Chondrocyte (in vitro differentiated cells): ENCODE measurements at places on chromosomes 7 and 10.
A peak's percentile ranks its signal among the peaks of the same experiment; 100 is the strongest.

DNA sequence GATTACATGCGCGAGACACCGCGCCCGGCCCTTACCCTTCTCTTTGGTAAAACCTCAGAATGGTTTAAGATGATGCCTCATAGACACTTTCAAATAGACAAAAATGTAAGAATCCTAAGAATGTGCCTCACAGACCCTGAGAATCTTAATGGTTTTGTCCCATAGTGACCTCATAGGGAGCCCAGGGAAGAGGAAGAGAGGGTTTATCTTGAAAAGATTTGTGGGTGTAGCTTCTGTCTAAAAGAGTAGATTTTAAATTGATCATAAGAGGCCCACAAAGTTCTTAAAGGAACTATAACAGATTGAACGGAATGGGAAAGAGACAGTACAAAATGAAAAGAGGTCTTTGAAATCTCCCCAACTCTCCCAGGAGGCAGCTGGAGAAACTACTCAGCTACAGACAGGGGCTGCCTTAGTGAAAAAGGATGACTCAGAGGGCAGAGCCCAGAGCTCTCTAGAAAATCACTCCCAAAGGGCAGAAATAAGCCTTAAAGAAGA, 220.6 kb downstream of the ADRA2A start:
- peaks cover 2% of the 10 kb centered on the region for H3K27me3 ChIP-seq
- H3K36me3 ChIP-seq: no peaks in the 10 kb centered on the region
- H3K27ac ChIP-seq: peak overlapping the region; percentile 30
- DNase-seq: no peak

DNA sequence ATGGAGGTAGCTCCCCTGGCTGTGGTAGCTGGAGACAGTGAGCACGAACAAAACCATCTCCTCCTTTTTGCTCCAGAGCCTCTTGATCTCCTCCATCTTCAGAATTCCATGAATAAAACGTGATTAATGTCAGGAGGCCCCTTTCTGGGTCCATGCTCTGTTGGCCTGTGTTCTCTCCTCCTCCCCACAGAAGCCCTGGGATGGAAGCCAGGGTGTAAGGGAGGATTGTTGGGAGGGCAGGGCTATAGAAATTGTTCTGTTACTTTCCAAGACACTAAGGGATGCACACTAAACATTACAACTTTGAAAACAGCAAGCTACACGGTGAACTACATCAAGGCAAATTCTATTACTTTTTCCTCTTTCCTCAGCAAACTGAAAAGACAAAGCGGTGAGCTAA, 96.3 kb downstream of the RNF216 start:
- H3K27ac ChIP-seq: peak overlapping the region; percentile 5
- peaks cover 8% of the 10 kb centered on the region for H3K36me3 ChIP-seq
- no peaks in the 10 kb centered on the region for H3K27me3 ChIP-seq
- no peak overlapping the region for H3K4me3 ChIP-seq
- H3K4me1 ChIP-seq: peaks cover 42% of the 10 kb centered on the region

- H3K36me3 ChIP-seq: peaks cover 2% of the 10 kb centered on the region
- H3K27me3 ChIP-seq: no peaks in the 10 kb centered on the region
- no peak for DNase-seq
- peaks cover 15% of the 10 kb centered on the region for H3K4me1 ChIP-seq
Observed at GRCh38 chr10:97633921-97634320, 621 bp upstream of the MORN4 start.

GRCh38 chr10:71078454-71079145, 133.8 kb upstream of the UNC5B start:
- H3K4me1 ChIP-seq: no peaks in the 10 kb centered on the region
- no peak overlapping the region for H3K27ac ChIP-seq
- peaks cover 31% of the 10 kb centered on the region for H3K27me3 ChIP-seq
- no peak for DNase-seq

DNA sequence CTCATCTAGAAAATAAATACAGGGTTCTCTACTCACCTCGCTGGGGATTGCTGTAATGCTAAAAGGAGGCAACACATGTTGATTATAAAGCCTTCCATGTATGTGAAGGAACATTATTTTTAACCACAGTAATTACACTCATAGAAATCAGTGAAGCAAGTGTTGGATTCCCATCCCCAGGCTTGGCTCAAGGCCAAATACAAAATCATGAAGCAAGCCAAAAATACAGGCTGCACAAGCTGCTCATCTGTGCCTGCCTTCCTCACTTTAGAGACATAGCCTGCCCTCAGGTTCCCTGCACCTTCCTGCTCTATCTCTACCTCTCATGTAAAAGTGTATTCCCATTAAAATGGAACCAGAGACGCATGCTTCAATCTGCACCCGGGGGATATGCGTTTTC, 1077.1 kb upstream of the C7orf33 start:
- peaks cover 45% of the 10 kb centered on the region for H3K4me1 ChIP-seq
- H3K27ac ChIP-seq: no peak overlapping the region
- H3K36me3 ChIP-seq: no peaks in the 10 kb centered on the region
- no peaks in the 10 kb centered on the region for H3K27me3 ChIP-seq
- no peak overlapping the region for H3K4me3 ChIP-seq
- DNase-seq: no peak

DNA sequence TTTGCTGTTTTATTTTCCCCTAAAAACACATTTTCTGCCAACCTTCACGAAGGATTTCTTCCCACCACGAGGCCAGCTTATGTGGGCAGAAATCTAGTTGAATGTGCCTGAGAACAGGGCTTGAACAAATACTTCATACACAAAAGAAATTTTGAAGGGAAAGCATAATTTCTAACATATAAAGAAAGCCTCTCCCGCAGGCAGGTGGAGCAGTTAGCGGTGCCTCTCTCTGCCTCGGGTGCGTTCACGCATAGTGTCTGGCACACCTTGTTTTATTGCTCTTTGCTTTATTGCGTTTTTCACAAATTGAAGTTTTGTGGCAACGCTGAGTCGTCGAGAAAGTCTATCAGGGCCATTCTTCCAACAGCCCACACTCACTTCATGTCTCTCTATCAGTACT, 7.0 kb upstream of the CSGALNACT2 start:
- H3K4me1 ChIP-seq: peaks cover 15% of the 10 kb centered on the region
- no peak overlapping the region for H3K4me3 ChIP-seq
- H3K27me3 ChIP-seq: no peaks in the 10 kb centered on the region
- DNase-seq: no peak
- no peaks in the 10 kb centered on the region for H3K36me3 ChIP-seq
- H3K27ac ChIP-seq: no peak overlapping the region

- no peak overlapping the region for H3K4me3 ChIP-seq
- H3K36me3 ChIP-seq: peaks cover 23% of the 10 kb centered on the region
- DNase-seq: peak; percentile 61
- H3K27me3 ChIP-seq: no peaks in the 10 kb centered on the region
- no peak overlapping the region for H3K27ac ChIP-seq
Observed at GRCh38 chr7:50662996-50663395, 97.8 kb upstream of the DDC start.

- H3K27ac ChIP-seq: no peak overlapping the region
- H3K4me1 ChIP-seq: peaks cover 3% of the 10 kb centered on the region
- DNase-seq: no peak
- H3K4me3 ChIP-seq: no peak overlapping the region
Observed at GRCh38 chr7:91294639-91295220, 30.5 kb downstream of the FZD1 start.

- no peaks in the 10 kb centered on the region for H3K27me3 ChIP-seq
- no peak for DNase-seq
- no peaks in the 10 kb centered on the region for H3K4me1 ChIP-seq
- no peak overlapping the region for H3K4me3 ChIP-seq
- H3K36me3 ChIP-seq: peaks cover 14% of the 10 kb centered on the region
Observed at GRCh38 chr10:133473270-133473669, 19.5 kb downstream of the SCART1 start.

DNA sequence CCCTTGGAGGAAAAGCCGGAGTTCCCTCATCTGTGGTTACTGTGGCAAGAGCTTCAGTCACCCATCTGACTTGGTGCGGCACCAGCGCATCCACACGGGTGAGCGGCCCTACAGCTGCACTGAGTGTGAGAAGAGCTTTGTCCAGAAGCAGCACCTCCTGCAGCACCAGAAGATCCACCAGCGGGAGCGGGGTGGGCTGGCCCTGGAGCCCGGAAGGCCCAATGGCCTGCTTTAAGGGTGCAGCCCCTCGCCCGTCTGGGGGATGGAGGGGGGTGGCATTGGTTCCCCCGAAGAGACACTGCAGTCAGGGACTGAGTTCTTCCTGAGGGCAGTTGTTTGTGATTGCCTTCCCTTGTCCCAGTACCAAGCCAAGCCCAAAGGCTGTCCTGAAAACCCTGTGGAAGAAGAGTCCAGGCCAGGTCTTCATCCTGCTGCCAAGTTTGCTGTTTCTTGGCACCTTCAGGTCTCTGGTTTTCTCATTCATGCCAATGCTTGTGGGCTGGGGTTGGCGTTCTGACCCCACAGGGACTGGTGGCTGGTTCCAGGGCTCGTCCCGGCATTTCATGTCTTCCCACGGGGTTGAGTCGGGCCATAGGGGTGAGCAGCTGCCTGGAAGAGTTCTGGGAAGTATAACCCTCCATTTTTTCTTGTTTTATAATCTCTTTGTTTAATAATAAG, 7.7 kb upstream of the ZNF783 start:
- H3K4me1 ChIP-seq: no peaks in the 10 kb centered on the region
- no peak overlapping the region for H3K27ac ChIP-seq
- no peaks in the 10 kb centered on the region for H3K27me3 ChIP-seq
- no peak for DNase-seq
- H3K4me3 ChIP-seq: no peak overlapping the region
